ENCODE measurements at places on chromosomes 3 and 15. TPM values are rescaled to one million over a fixed set of nuclear protein-coding genes. Genes with fewer than 3 reads are reported as not detected.
A peak's percentile ranks its signal among the peaks of the same experiment; 100 is the strongest.

GRCh38 chr3:195571361-195571760 lies 12.4 kb downstream of the APOD start:
- no peak for DNase-seq
- H3K27ac ChIP-seq, result no peak overlapping the region
- H3K27me3 ChIP-seq, result no peaks in the 10 kb centered on the region
- no peak overlapping the region for H3K4me3 ChIP-seq

DNA sequence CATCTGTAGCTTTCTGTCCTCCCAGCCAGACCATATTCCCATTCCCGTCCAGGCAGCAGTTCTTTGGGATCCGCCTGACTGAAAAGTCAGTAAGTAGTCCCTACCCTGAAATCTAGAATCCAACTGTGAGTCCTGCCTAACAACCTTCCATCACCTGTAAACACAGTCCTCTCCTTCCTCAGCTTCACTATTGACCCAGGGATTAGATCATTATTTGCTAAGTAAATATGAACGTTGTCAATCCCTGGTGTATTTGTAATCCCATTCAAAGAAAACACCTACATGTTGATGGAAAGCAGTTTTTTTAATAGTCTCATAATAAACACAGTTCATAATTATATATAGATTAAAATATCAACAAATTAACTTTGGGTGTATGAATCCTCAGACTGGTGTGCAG lies 732 bp downstream of the SAXO2 start:
- peak overlapping the region; percentile 74 for H3K27ac ChIP-seq
- peak overlapping the region; percentile 92 for H3K4me3 ChIP-seq
- DNase-seq, result no peak
- no peaks in the 10 kb centered on the region for H3K27me3 ChIP-seq

- peaks cover 8% of the 10 kb centered on the region for H3K4me1 ChIP-seq
- H3K27ac ChIP-seq, result no peak overlapping the region
- no peak overlapping the region for H3K4me3 ChIP-seq
- H3K36me3 ChIP-seq, result no peaks in the 10 kb centered on the region
- peaks cover 4% of the 10 kb centered on the region for H3K27me3 ChIP-seq
Observed at GRCh38 chr15:44909423-44909822, 47.1 kb upstream of the TERB2 start.

GRCh38 chr3:64417816-64418215 lies 192.6 kb upstream of the PRICKLE2 start:
- DNase-seq, result no peak
- H3K36me3 ChIP-seq, result no peaks in the 10 kb centered on the region
- peaks cover 6% of the 10 kb centered on the region for H3K27me3 ChIP-seq
- H3K27ac ChIP-seq, result no peak overlapping the region
- no peaks in the 10 kb centered on the region for H3K4me1 ChIP-seq

DNA sequence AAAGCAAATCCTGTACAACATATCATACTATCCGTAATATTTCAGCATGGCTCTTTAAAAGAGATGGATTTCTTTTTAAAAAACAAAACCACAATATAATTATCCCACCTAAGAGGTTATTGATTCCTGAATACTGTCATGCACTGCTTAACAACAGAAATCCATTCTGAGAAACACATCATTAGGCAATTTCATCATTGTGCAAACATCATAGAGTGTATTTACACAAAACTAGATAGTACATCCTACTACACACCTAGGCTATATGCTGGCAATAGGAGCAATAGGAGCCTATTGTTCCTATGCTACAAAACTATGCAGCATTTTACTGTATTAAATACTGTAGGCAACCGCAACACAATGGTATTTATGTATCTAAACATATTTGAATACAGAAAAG lies 242.0 kb downstream of the NEK10 start:
- H3K4me1 ChIP-seq, result no peaks in the 10 kb centered on the region
- no peaks in the 10 kb centered on the region for H3K27me3 ChIP-seq

GRCh38 chr3:99780749-99781148 lies 36.9 kb upstream of the CMSS1 start:
- peaks cover 6% of the 10 kb centered on the region for H3K4me1 ChIP-seq
- H3K4me3 ChIP-seq, result no peak overlapping the region
- no peaks in the 10 kb centered on the region for H3K36me3 ChIP-seq
- DNase-seq, result no peak

- H3K27ac ChIP-seq, result no peak overlapping the region
- no peak overlapping the region for H3K4me3 ChIP-seq
- H3K36me3 ChIP-seq, result peaks cover 3% of the 10 kb centered on the region
- no peaks in the 10 kb centered on the region for H3K4me1 ChIP-seq
Observed at GRCh38 chr3:109081746-109082510, 36.0 kb downstream of the MORC1 start.

GRCh38 chr15:101004986-101005747 lies 86.0 kb downstream of the LRRK1 start:
- H3K27ac ChIP-seq, result no peak overlapping the region
- no peak overlapping the region for H3K4me3 ChIP-seq
- peaks cover 16% of the 10 kb centered on the region for H3K27me3 ChIP-seq

GRCh38 chr3:27201492-27201891 lies 167.7 kb downstream of the NEK10 start:
- H3K27ac ChIP-seq, result no peak overlapping the region
- no peaks in the 10 kb centered on the region for H3K4me1 ChIP-seq
- H3K27me3 ChIP-seq, result no peaks in the 10 kb centered on the region
- H3K36me3 ChIP-seq, result no peaks in the 10 kb centered on the region
- no peak overlapping the region for H3K4me3 ChIP-seq

DNA sequence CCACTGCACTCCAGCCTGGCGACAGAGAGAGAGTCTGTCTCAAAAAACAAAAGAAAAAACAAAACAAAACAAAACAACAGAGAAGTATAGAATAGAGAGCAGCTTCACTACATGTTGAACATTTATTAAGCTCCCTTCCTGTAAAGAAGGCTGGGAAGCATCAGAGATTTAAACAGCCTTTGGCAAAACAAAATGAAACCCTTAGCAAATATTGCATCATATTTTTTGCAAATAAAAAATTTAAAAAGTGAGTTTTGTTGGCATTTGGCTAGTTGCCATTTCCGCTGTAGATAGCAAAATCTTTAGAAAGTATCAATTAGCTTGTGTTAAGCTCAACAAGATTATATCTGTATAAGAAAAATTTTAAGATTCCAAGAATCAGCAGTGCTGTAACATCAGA lies 151.2 kb downstream of the SERPINI1 start:
- no peak overlapping the region for H3K4me3 ChIP-seq
- H3K27me3 ChIP-seq, result peaks cover 4% of the 10 kb centered on the region
- no peaks in the 10 kb centered on the region for H3K36me3 ChIP-seq
- peaks cover 4% of the 10 kb centered on the region for H3K4me1 ChIP-seq
- DNase-seq, result no peak

DNA sequence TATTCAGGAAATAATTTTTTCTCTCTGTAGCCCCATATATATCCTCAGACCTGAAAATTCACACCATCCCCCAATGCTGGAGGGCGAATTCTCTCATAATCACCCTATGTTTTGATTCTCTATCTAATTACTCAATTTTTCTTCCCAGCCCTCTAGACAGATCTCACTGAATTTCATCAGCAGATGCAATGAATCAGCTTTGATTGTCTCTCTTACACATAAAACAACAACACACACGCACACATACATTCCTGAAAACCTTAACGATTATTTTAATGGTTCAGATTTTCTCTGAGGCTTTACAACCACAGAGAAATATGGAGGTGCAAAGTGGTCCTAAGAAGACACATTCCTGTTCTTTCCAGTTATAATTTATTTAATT lies 11.1 kb downstream of the RBMS3 start:
- no peaks in the 10 kb centered on the region for H3K27me3 ChIP-seq
- H3K36me3 ChIP-seq, result no peaks in the 10 kb centered on the region
- H3K27ac ChIP-seq, result no peak overlapping the region
- H3K4me3 ChIP-seq, result no peak overlapping the region
- no peaks in the 10 kb centered on the region for H3K4me1 ChIP-seq
- no peak for DNase-seq

DNA sequence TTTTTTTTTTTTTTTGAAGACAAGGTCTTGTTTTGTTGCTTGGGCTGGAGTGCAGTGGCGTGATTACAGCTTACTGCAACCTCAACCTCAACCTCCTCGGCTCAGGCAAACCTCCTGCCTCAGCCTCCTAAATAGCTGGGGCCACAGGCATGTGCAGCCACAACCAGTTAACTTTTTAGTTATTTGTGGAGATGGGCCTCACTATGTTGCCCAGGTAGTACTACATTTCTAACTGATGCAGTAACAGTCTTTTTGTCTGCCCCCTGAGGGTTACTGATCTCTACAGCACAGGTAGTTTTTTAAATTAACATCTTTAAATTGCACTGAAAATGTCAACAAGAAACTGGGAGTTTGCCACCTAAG lies 3.4 kb upstream of the LMLN start:
- no peaks in the 10 kb centered on the region for H3K27me3 ChIP-seq
- H3K4me3 ChIP-seq, result no peak overlapping the region
- H3K27ac ChIP-seq, result no peak overlapping the region
- peaks cover 62% of the 10 kb centered on the region for H3K4me1 ChIP-seq
- DNase-seq, result no peak

- H3K27ac ChIP-seq, result no peak overlapping the region
- H3K4me3 ChIP-seq, result no peak overlapping the region
- no peaks in the 10 kb centered on the region for H3K36me3 ChIP-seq
- peaks cover 24% of the 10 kb centered on the region for H3K27me3 ChIP-seq
- H3K4me1 ChIP-seq, result peaks cover 6% of the 10 kb centered on the region
Observed at GRCh38 chr3:42698911-42699230, 3.7 kb downstream of the HHATL start.

GRCh38 chr3:106745344-106746168 lies 631.7 kb upstream of the CCDC54 start:
- DNase-seq, result no peak
- no peaks in the 10 kb centered on the region for H3K4me1 ChIP-seq
- no peak overlapping the region for H3K27ac ChIP-seq
- H3K27me3 ChIP-seq, result peaks cover 5% of the 10 kb centered on the region

DNA sequence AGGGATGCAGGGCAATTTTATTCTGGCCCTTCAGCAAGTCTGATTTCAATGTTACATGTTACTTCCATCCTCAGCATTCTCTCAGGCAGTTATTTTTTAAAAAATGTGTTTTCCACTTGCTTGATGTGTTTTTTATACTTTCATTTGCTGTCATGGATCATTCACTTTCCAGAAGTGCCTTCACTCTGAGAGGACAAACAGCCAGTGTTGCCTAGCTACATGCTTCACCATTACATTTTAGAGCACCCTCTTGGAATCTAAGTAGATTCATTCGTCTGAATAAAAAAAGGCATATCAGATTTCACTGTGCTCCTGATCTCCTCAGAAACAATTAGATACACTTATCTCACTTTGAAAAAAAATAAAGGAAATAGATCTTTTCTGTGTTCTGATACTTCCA lies 93.6 kb upstream of the POU1F1 start:
- H3K27me3 ChIP-seq, result peaks cover 2% of the 10 kb centered on the region
- H3K4me3 ChIP-seq, result no peak overlapping the region
- H3K36me3 ChIP-seq, result no peaks in the 10 kb centered on the region
- H3K27ac ChIP-seq, result no peak overlapping the region
- H3K4me1 ChIP-seq, result no peaks in the 10 kb centered on the region

GRCh38 chr3:62558549-62559112 lies 185.3 kb upstream of the FEZF2 start:
- H3K36me3 ChIP-seq, result no peaks in the 10 kb centered on the region
- H3K4me1 ChIP-seq, result no peaks in the 10 kb centered on the region
- DNase-seq, result no peak
- H3K27ac ChIP-seq, result no peak overlapping the region
- H3K27me3 ChIP-seq, result peaks cover 9% of the 10 kb centered on the region

ATOSA gene
- total RNA-seq, result 101 TPM

KLHL25 gene
- total RNA-seq, result 7.5 TPM

LMAN1L gene
- total RNA-seq, result 0.57 TPM

CATSPER2 gene
- 5.8 TPM for total RNA-seq

LRRC31 gene
- total RNA-seq, result not detected

AZI2 gene
- total RNA-seq, result 47.3 TPM
